Naive B cell (primary cell): ENCODE measurements at places on chromosomes 1 and 21.
A peak's percentile ranks its signal among the peaks of the same experiment; 100 is the strongest.

DNA sequence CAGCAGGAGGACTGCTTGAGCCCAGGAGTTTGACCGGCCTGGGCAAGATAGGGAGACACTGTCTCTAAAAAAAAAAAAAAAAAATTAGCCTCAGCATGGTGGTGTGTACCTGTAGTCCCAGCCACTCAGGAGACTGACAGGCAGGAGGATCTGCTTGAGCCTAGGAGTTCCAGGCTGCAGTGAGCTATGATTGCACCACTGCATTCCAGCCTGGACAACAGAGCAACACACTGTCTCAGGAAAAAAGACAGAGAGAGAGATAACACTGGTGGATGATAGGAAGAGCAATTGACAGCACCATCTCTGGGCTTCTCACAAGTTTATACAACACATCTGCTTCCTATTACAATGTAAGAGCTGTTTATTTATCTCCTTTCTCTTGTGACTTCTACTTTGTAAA lies 2.4 kb upstream of the RNU11 start:
- no peak for DNase-seq

- DNase-seq = no peak
Measured at GRCh38 chr1:200178340-200178739, 150.8 kb downstream of the NR5A2 start.

DNA sequence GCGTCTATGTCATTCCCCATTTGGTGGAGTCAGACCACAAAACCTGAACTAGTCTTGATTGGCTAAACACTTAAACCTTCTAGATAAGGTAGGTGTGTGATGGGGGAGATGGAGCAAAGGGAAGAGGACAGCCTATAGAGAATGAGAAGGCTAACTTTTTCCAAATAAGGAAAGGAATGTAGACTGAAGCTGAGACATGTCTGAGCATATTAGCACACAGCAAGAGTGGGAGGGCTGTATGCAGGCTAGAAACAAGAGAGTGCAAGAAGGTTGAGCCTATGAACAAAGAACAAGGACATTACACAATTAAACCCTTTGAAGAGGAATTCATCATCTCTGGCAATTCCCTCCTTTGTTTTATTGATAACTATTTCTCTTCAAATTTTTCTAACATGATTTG lies 89.2 kb upstream of the OLFM3 start:
- no peak for DNase-seq

DNA sequence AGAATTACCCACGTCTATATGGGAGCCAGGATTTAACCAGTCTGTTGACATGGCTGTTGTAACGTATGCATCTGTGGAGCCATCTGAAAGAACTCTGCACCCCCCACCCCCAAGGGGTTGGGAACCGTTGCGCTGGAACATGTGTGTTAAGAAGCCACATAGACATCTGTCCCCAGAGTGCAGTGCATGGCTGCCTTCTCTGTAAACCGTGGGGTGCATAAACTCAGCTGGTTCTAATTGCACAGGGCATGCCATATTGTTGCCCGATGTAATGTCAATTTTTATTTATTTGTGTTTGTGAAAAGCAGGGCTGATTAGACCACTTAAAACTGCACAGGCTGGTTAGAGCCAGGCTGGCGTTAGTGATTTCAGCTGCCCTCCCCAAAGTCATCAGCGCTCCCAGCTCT lies 70.1 kb upstream of the ROR1 start:
- DNase-seq = no peak

- DNase-seq = no peak
Measured at GRCh38 chr21:16357994-16358393, 628.2 kb downstream of the USP25 start.

DNA sequence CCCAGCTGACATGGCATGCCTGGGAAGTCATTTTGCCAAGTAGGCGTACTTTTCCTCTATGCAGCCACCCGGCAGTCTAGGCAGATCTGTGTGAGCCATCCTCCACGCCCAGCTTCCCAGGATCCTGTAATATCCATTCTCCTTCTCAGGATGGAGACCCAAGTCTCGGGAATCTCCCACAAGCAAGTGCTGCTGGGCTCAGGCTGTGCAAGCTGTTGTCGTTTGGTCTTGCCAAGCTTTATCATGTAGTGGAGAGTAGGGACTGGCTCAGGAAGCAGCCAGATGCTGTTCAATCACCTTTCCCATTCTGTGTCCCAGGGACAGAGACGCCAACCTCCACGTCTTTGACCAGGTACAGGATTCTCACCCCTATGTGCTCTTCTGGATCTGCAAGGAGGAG lies 191.1 kb upstream of the TMEM51 start:
- no peak for DNase-seq

DNA sequence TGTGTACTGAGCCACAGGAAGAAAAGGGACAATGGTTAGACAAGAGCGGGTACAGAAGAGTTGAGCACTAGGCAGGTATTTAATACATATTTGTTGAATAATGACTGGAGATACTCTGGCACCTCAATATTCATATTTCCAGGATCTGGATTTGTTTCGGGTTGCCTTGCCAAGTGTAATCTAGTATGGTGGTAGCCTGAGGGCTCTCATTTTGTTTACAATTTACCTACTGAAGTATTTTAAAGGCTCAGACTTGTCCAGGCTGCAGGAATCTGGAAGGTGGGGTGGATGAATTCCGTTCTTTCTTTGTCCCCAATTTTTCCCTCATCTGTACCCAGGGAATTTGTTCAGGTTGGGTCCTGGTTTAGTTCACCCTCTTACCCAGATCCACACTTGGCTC lies 95.0 kb downstream of the CACHD1 start:
- DNase-seq = no peak

GRCh38 chr1:117857418-117857817 lies 72.0 kb downstream of the GDAP2 start:
- DNase-seq = no peak

DNA sequence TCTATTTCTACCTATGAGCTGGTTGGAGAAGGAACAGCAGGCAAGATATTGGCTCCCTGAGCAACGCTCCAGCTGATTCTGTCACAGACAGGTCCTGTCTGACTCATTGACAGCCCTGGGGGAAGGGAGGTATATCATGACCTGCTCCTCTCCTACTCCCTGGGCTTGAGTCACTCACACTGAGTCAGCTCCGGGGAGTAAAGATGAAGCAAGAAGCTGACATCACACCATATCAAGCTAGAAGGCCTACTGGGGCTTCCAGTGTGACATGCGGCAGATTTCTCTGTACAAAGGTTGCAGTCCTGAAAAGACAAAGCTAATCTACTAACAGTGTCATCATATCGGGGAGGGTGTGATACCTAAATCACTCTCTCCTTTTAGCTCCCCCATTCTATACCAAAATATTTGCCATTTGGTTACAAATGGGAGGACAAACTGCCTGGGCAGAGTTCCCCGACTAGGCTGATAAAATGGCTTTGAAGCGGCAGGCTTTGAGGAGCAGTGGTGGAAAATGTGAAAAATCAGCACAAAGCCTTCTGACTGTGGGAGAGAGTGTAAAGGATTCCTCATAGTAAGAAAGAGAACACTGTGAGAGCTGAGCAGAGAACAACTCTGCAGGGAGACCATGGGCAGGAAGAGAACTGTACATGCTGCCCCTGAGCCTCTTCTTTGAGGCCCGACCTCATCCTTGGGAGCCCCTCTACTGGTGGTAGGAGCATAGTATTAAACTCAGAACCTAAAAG lies 15.5 kb downstream of the PI4KB start:
- no peak for DNase-seq

GRCh38 chr1:203504400-203505250 lies 10.7 kb downstream of the OPTC start:
- peak; percentile 53 for DNase-seq

DNA sequence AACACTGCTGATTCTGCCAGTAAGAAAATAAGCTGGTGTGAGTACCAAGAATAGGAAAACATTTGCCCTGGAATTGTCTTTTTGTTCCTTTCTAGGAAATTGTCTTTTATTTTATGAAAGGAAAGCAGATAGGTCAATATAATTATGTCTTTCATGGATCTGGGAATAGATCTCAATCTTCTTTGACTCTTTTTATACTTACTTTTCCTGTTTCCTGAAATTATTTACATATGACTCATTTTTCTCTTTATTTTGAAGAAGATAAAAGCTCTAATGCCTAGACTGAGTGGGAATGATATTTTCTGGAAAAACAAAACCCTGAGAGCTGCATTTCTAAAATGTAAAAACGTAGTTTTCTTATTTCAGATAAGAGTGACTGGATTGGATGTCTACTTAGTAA lies 100.1 kb downstream of the MAN1A2 start:
- DNase-seq = no peak

DNA sequence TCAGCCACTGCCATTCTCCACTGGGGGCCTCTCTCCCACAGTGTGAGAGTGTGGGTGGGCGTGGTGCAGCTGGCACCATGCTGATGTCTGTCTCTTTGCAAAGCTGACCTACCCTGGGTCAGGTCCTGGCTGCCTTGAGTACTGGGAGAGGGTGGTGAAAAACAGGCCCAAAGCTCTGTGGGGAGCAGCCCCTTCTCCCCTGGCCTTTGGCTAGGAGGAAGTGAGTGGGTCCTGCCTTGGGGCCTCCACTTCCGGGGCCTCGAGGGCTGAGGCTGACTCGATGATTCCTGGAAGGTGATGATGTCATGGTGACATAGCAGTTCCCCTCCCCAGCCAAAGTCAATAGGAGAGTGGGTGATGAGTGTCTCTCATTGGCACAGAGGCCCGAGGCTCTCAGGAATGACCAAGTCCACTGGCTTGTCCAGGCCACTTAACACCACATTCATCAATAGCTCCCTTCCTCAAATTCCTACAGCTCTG lies 53.0 kb downstream of the IER5 start:
- no peak for DNase-seq

- no peak for DNase-seq
Measured at GRCh38 chr1:11990303-11991032, 10.2 kb downstream of the MFN2 start.

DNA sequence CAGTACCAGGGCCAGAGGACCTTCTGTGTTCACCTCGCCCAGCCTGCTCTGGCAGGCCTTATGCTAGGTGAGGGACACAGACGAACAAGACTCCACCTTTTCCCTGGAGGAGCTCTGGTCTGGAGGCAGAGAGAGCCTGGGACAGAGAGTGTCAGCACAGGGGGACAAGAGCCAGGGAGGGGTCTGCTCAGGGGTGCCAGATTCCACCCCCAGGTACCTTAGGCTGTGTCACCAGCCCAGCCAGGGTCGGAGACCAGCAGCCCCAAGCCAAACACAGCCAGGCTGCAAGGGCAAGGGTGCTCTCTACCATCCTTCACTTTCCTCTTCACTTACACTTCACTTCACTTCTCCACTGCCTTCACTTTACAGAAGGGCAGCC lies 4.3 kb upstream of the LRP8 start:
- no peak for DNase-seq

GRCh38 chr1:94579876-94580294 lies 38.3 kb upstream of the F3 start:
- no peak for DNase-seq

GRCh38 chr1:241598249-241598648 lies 41.9 kb downstream of the CHML start:
- DNase-seq = peak; percentile 7

- DNase-seq = no peak
Measured at GRCh38 chr1:226308166-226308722, 720 bp downstream of the LIN9 start.

GRCh38 chr1:107804134-107804533 lies 160.8 kb downstream of the VAV3 start:
- DNase-seq = peak; percentile 72

GRCh38 chr21:37072274-37072987 lies 440 bp downstream of the PIGP start:
- no peak for DNase-seq

DNA sequence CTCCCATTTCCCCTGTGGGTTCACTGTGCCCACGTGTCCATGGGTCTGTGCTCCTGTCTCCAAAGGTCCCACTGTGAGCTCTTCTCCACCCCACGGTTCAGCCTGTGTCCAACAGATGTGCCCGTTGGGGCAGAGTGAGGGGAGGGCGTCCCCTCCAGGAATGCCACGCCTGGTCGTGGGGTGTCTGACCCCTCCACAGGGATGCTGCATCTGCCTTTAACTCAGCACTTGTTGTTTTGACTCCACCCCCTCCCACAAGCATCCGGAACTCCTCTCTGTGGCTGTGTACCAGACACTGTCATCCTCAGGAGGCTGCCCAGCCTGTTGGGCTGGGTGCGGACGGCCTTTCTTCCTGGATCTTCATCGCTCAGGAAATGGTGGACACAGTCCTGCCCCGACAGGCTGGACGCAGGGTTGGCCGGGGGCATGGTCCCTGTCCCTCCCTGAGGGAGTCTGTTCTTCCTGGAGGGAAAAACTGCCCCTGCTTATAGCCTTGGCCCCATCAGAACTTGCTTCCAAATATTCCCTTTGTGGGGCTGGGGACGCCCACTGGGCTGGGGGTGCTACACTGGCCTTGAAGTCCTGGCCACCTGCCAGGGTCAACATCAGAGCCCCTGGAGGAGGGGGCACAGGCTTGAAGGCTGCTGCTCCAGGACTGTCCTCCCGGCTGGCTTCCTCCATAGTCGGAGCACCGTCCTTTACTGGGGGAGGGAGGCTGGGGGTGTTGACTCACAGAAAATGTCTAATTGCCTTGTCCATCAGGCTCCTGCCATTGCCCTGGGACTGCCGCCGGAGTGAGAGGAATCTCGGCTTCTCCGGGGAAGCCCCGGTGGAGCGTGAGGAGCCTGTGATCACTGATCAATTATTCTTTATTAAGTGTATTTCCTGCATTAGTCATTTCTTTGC lies 182.0 kb upstream of the C1orf174 start:
- DNase-seq = no peak

GRCh38 chr1:192516776-192517297 lies 58.7 kb upstream of the RGS1 start:
- peak; percentile 89 for DNase-seq

- no peak for DNase-seq
Measured at GRCh38 chr1:3910049-3910731, 10.1 kb upstream of the C1orf174 start.

DNA sequence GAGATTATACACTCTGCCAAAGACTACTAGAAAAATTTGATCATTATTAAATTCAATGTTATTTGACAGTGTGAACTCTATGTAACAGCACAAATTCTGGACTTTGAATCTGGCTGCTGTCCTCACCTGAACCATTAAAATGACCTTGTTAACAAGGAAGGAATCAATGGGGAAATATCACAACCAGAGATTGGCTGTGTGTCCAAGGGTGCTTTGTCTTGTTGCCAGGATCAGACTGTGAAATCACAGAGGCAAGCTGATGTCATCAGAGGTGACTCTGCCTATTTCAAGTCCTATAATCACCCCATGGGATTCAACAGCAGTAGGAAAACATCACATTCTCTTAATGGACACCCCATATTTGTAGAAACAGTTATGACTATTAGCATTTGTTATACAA lies 46.8 kb downstream of the ADAMTS5 start:
- no peak for DNase-seq

DNA sequence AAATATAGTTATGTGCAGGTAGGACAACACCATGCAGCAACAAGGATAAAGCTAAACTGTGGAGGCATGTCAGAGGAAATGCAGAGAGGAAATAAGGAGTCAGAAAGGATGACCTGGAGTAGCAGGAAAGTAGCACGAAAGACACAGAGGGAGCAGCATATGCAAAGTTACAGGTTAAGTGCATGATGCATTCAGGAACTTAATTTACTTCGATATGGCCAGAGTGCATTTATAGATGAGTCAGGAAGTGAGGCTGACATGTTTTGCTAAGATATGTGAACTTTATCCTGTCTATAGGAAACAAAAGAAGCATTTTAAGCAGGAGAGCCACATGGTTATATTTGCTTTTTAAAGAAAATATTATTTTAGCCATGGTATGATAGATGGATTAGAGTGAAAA lies 15.4 kb upstream of the MUTYH start:
- DNase-seq = no peak
